ENCODE measurements at places on chromosomes 7 and 10.

DNA sequence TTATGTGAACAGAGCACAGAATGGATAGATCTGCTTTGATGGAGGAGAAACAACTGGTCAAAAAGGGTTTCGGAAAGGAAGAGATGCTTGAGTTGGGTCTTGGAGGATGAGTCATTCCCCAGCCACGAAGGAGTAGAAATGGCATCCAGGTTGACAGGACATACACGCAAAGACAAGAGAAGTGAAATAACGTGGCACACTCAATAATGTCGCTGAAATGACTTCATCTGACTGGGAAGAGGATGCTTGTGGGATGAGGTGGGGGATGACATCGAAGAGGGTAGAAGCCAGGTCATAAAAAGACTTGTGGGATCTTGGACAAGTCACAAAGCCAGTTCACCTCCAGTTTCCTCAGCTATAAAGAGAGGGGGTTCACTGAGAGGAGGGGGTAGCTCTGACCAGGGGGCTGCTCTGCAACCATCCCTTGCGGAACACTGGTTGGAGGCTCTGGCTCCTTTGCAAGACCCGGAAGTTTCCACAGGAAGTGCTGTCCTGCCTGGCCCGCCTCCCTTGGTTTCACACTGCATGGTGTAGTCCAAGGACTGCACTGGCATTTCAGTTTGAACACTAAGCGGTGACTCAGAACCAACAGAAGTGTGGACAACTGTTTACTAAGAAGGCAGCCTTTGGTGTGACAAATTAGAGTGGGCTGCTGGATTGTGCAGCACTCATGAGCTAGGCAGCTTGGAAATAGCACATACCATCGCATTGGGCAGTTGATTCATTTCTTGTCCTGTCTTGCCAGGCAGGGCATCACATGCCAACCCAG is 189.9 kb upstream of the ADO start:
- no peak for DNase-seq

DNA sequence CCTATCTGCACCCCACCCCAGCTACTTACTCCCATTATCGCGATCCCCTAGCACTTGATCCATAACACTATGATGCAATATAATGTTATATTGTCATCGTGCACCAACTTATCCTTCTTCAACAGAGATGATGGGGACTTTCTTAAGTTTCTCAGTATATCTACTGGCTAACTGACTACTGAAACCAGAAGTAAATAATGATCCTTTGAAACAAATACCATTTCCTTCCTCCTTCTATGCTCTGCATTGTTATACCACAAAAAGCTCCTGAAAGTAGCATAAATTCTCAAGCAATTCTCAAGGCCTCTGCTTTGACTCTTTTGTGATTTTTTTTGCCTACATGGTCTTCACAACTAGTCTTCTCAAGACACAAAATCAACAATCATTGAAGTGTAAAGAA is 68.9 kb downstream of the HTR7 start:
- no peak for DNase-seq

DNA sequence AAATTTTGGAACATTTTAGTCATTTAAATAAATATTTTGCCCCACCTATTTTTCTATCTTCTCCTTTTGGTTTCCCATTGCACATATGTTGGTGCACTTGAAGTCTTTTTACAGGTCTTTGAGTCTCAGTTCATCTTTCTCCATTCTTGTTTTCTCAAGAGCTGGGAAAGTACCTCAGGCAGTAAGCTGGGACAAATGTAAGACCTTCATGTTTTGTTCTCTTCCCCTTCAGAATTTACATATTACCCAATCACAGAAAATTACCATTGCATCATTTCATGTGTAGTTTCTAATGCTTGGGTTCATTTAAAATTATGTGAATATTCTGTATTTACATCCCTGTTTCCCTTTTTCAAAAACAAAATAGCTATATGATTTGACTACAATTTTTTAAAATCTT is 1150.0 kb upstream of the POT1 start:
- DNase-seq, result no peak

DNA sequence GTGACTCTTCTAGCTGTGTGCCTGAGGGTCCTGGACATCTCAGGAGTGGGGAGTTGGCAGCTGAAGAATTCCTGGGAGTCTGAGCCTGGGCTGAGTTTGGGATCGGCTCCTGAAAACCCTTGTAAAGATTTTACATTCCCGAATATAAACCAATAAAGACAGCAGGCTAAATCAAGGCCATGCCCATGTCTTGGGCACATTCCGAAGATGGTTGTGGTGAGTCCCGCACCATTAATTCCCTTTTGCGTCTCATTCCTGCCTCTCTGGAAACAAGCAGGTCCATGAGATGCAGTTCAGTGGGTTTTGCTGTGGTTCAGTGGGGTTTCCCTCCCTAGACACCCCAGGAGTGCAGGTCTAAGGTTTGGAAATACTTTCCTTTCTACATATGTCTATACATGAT is 90.9 kb downstream of the COL26A1 start:
- DNase-seq, result no peak

DNA sequence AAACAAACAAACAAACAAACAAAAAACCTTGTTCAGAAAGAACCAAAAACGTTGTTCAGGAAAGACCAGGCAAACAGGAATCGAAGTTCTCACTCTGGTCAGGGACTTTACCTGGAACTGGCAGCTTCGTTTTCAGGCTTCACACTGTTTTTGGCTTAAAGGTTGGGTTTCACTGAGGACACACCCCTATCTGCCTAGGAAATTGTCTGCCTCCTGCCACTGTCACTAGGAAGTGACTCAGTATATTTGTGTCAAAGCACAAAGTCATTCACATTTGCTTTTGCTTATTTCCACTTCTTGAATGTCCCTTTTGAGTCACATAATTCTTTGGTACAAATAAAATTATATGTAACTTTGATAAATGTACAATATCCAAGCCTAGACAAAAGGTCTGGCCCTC is 37.9 kb downstream of the PNLIPRP3 start:
- peak; percentile 28 for DNase-seq

DNA sequence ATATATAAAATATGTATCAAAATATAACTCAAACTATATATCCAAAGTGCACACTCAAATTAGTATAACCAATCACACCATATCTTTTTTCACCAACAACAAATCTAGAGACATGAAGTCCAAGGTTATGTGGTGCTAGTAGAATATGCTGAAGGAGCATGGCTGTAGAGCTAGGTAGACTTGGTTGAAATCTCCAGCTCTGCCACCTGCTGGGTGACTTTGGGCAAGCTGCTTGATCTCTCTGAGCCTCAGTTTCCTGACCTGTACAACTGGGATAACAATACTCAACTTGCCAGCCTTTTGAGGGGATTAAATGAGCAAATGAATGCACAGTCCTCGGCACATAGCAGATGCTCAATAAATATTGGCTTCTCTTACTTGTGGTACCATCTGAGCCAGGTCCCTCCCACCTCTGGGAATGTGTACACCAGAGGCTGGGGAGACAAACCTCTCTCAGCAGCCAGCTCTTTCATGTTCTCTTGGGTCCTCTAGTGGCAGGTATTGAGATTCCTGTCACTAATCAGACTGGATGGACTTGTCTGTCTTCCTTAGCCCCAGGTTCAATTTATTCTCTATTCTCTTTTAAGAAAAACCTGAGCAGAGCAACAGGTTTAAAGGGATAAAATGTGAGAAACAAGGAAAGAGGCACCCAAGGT is 94.3 kb upstream of the PDE1C start:
- DNase-seq, result no peak

GRCh38 chr10:59265141-59265540 is 88.7 kb downstream of the PHYHIPL start:
- DNase-seq, result no peak

- peak; percentile 9 for DNase-seq
These were observed 73.6 kb downstream of the AHCYL2 start for GRCh38 chr7:129298268-129298893.

DNA sequence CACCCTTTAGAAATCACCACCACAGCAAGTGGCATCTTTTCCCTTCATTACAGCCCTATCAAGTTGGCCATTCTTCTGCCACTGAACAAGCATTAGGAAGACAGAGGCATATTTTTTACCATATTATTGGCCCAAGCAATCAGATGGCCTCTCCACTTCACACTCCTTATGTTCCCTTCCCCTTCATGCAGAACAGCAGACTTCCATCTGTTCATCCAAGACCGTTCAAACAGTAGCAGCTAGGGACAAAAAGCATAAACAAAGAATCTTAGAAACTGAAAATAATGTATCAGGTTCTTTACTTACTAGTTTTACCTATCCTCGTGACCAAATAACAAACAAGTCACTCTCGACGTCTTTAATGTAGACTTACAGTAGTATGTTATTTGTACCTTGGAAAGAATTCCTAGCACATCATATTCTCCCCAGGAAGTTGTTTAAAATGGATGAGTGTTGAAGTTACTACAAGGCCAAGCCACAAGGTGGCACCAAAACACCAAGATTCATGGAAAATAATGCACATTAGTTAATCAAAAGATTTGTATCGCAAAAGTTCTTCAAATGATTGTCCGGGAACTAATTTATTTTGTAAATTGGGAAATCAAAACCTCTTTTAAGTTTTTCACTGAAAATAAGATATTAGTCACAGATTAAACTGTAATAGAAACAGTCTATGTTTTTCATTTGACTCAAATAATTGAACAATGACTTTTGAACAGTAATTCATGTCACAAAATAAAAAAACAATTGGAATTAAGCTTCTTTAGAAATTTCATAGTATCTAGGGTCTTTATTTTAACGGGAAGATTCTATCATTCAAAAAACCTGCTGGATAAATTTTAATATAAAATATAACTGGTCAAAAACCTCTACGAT is 112.1 kb downstream of the VPS41 start:
- no peak for DNase-seq

DNA sequence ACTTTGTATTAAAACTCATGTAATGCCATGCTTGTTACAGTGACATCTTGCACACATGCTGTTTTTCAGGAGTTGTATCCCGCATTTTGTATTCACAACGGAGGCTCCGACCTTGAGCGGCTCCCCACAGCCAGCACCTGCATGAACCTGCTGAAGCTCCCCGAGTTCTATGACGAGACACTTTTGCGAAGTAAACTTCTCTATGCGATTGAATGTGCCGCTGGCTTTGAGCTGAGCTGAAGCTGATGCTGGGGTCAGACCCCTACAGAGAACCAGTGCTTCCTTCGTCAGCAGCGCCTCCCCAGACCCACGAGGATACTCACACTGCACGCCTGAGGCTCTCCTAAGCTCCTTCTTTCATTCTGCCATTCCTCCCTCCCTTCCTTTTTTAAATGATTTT is 69.3 kb upstream of the DNAJB6 start:
- DNase-seq, result no peak

DNA sequence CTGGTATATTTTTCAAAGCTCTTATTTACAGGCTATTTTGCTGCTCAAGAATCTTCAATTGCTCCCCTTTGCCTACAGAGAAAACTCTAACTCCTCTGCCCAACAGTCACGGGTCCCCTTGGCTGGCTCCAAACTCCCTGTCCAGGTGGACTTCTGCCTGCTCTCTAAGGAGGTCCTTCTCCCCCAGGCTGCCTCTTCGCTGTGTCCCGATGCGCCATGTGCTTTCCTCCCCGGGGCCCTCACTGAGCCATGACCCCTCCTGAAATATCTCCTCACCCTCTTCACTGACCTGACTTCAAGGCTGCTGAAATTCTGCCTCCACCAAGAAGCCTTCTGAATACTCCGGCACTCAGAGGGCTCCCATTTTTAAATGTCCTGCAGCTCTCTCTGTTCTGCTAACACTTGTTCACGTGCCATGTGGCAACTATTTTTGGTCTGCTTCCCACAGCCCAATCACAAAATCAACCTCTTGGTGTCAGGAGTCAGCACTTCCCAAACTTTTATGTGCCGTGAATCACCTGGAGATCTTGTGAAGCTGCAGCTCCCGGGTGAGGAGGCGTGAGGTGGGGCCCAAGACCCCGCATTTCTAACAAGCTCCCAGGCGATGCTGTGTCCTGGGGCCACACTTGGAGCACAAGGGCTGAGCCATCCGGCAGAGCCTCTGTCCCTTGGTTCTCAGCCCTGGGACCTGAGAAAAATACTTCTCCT is 85.7 kb upstream of the COL13A1 start:
- DNase-seq, result no peak

DNA sequence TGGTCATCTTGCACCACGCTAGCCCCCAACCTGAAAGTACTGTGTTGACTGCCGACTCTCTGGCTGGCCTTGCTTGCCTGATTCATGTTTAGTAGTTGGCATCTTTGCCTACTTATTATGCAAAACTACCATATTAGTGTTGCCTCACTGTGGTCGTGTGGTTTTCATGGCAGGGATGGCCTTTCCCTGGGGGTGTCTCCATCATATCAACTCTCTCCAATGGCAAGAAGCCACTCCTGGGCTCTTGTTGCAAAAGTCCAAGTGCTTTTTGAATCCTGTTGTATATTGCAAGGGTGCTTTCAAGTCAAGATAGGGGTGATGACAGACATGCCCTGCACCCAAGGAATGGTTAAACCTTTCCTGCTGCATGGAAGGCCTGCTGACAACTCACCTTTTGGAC is 39.4 kb downstream of the ABLIM1 start:
- DNase-seq, result no peak

- DNase-seq, result no peak
These were observed 300.5 kb upstream of the ZMIZ1 start for GRCh38 chr10:78768041-78768835.

- no peak for DNase-seq
These were observed 8.4 kb downstream of the ZYX start for GRCh38 chr7:143389316-143390103.

- DNase-seq, result no peak
These were observed 28.6 kb downstream of the CDK1 start for GRCh38 chr10:60806921-60807320.

DNA sequence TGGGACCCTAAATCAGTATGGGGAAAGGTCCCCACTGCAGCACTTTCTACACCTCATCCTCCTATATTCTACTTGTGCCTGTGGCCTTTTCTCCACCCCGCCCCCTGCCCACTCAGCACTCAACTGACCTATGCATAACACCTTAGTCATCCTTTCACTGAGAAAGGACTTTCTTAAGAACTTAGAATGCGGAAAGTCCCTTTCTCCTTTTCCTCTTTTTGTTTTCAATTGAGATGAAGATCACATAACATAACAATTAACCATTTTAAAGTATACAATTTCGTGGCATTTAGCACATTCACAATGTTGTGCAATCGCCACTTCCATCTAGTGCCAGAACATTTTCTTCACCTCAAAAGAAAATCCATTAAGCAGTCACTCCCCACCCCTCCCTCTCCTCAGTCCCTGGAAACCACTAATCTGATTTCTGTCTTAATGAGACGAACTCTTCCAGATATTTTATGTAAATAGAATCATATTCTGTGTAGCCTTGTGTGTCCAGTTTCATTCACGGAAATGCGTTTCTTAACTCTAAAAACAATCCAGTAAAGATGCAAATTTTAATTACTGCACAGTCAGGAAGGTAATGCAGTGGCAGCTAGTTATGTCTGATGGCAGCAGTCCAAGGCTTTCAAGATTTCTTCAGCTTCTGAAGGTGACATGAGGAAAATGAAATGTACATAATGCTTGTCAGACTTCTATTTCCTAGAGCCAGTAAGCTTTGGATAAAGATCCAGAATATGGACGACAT is 41.7 kb downstream of the FAS start:
- no peak for DNase-seq

GRCh38 chr7:158013085-158013668 is 574.4 kb downstream of the PTPRN2 start:
- no peak for DNase-seq
